ENCODE measurements at places on chromosomes 1 and 21. TPM values are rescaled to one million over a fixed set of nuclear protein-coding genes. Genes with fewer than 3 reads are reported as not detected.

GRCh38 chr1:74271503-74271902 is 36.3 kb downstream of the TNNI3K start:
- DNase-seq = no peak

DNA sequence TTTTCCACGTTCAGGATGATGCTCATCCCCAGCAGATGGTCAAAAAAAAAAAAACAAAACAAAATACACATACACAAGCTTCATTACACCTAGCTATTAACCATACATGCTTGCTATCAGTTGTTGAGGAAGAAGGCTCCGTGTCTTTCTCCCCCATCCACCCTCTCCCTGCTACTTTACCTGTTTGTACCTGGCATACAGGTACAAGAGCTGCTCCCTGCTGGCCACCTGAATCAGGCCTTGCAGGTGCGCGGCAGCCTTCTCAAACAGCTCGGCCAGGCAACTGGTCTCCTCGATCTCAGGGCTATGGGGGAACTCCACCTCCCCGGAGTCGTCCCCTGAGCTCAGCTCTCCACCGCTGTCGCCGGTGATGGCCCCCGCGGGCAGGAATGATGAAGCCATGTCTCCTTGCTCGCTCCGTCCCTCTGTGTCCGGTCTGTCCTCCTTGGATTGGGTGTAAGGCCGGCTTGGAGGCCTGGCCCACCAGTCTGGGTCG is 464 bp downstream of the ACBD6 start:
- DNase-seq = no peak

- DNase-seq = no peak
Observed at GRCh38 chr1:28123461-28123961, 35.1 kb upstream of the EYA3 start.

- DNase-seq = no peak
Observed at GRCh38 chr1:21123287-21123948, 53.3 kb downstream of the EIF4G3 start.

GRCh38 chr1:238681021-238681420 is 705.3 kb upstream of the CHRM3 start:
- DNase-seq = no peak

DNA sequence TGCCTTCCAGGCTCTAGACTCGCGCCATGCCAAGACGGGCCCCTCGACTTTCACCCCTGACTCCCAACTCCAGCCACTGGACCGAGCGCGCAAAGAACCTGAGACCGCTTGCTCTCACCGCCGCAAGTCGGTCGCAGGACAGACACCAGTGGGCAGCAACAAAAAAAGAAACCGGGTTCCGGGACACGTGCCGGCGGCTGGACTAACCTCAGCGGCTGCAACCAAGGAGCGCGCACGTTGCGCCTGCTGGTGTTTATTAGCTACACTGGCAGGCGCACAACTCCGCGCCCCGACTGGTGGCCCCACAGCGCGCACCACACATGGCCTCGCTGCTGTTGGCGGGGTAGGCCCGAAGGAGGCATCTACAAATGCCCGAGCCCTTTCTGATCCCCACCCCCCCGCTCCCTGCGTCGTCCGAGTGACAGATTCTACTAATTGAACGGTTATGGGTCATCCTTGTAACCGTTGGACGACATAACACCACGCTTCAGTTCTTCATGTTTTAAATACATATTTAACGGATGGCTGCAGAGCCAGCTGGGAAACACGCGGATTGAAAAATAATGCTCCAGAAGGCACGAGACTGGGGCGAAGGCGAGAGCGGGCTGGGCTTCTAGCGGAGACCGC is 2.0 kb upstream of the OLIG2 start:
- DNase-seq = no peak

CA6 gene
- total RNA-seq = 4.8 TPM

- no peak for DNase-seq
Observed at GRCh38 chr1:156177919-156178654, 15.8 kb upstream of the SLC25A44 start.

LIN9 gene
- 8.8 TPM for total RNA-seq

SGIP1 gene
- total RNA-seq = 1.9 TPM

ATP6V0B gene
- 58.6 TPM for total RNA-seq

DNA sequence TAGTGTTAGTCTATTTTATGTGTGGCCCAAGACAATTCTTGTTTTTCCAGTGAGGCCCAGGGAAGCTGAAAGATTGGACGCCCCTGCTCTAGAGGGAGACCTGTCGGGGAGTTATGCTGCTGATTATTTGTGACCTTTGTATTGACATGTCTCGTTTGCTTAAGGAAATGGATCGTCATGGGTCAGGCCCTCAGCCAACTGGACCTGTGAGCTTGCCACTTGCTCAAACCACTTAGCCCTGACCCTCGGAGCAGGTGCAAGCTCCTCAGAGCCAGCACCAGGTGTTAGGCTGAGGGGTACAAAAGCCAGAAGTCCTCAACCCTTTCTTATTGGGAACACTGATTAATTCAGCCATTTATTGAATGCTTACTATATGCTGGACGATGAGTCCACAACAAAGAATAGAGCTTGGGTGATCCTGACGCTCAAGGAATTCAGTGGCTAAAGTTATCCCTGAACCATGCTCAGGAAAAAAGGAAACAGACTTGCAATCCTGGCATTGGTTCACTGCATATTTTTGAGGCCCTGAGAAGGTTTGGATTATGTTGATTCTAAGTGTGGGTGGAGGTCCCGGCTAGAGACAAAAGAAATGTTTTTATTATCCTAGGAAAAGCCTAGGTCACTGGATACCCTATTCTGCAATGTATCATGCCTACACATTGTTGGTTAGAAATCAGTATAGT is 19.0 kb downstream of the TGFB2 start:
- no peak for DNase-seq

DNA sequence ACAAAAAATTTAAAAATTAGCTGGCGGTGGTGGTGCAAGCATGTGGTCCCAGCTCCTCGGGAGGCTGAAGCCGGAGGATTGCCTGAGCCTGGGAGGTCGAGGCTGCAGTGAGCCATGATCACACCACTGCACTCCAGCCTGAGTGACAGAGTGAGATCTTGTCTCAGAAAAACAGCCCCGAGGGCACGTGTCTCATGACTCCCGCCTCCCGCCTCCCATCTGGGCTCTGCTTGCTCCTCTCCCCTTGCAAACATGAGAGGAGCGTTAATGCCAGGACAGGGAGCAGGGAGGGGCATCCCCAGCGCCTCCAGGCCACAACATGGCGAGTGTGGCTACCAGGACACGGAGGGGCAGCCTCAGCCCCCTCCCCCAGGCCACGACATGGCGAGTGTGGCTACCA is 28.3 kb downstream of the FAAP20 start:
- no peak for DNase-seq

CENPF gene
- 26.8 TPM for total RNA-seq

All from skin of body (tissue), 3 donors.